ENCODE measurements at places on chromosomes 16 and 17. TPM values are rescaled to one million over a fixed set of nuclear protein-coding genes. Genes with fewer than 3 reads are reported as not detected.

GRCh38 chr16:72131036-72131435 lies 37.4 kb downstream of the DHX38 start:
- DNase-seq = no peak

DNA sequence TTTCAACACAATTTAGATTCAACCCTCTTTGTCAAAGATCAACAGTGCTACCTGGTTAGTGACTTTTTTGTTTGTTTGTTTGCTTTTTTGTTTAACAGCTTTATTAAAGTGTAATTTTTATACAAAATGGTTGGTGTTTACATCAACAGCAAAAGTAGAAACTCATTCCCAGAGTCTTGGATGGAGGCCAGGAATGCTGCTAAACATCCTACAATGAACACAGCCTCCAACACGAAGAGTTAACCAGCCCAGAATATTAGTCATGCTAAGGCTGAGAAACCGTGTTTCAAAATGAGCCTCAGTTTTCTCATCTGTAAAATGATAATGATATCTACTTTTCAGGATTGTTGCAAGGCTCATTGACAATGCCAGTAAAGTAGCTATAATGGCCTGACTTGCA lies 211.0 kb upstream of the MAF start:
- no peak for DNase-seq

DNA sequence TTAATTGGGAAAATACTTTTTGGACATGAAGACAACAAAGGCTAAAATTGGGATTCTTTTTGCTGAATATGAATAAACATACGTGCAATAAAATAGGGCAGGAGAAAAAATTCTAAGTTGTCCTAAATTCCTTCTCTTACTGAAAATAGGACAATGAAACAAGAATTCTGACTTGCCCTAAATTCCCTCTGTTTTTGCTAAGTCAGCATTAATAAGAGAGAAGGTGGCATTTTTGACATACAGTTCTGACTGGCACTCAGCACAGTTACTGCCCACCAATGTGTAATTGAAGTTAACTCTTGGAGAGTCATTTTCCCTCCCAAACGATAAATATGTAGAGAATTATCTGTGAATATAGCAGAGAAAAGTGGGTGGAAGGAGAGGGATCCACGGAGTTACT lies 1021.1 kb upstream of the CDH8 start:
- no peak for DNase-seq

GRCh38 chr16:73337373-73338296 lies 289.7 kb upstream of the ZFHX3 start:
- DNase-seq = no peak

DNA sequence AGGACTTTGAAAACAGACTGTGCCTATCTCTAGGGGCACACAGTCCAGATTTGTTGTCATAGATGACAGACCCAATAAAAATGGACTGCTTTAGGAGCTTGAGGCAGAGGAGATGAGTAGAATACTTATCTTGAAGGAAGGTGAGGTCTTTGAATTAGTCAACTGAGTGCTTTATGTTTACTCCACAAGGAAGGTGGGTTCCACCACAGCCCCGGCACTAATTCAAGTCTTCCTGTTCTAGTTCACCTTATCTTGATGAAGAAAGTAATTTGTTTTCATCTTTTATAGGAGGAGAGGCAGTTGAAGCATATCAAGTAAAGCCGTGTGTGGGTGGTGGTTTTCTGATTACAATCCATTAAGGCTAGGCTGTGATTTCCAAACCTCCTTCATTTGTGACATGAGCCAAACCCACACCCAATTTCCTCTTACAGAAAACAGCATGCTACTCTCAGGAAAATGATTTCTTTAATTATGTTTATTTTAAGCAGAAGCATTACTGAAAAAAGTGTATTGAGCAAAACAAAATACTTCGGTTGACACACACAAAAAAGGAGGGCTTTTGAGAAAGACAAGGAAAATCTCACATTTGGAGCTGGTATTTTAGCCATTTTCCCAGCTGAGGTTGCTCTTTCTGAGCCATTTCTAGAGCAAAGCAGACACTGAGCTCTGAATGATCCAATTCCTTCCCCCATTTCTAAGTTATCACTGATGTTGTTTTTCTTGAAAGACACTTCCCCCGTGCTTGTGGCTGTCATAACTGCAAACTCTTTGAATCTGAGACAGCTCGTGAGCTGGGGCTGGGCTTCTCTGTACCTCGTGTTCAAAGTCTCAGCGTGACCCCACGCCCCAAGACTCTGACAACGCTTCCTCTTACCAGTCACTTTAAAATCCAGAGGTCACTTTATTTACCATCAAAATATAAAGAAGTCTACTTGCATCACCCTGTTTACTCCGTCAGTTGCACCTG lies 35.4 kb downstream of the CDRT15 start:
- DNase-seq = peak; percentile 78

DNA sequence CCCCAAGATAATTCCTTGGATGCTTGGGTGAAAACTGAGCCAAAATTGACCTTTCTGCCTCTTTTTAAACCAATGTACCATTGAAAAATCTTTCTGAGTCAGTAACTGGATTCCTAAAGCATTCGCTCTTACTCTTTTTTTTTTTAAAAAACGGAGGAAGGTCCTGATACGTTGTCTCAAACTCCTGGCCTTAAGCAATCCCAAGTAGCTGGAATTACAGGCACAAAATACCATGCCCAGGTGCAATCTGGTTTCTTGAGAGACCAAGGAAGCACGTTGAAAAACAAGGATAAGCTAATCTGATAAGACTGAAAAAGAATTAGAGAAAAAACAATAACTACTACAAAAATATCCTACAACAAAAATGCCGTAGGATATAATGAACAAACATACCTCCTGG lies 136.5 kb downstream of the SSH2 start:
- no peak for DNase-seq

GRCh38 chr16:70151941-70152509 lies 21.6 kb upstream of the CLEC18C start:
- DNase-seq = no peak

DNA sequence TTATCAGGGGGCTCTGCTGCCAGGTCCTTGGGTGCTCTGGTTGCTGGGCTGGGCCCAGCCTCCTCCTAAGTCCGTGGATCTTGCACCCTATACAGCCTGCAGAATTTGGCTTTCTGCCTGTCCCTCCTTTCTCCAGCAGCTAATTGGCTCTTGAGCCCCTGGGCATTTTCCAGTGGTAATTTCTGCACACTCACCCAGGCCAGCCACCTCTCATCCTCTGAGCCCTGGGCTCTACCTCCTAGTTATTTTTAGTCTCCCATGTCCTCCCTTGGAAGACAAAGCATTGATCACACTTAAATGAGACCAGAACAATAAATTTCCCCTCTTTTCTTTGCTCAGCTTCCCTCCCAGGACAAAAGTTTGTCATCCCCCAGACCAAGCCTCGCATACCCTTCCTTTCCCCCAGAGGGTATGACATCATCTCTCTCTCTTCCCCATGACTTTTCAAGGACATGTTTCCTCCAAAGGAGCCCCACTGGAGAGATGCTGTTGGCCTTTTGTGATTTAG lies 38.1 kb downstream of the C17orf75 start:
- DNase-seq = no peak

GRCh38 chr16:21205303-21205702 lies 6.1 kb downstream of the ZP2 start:
- DNase-seq = no peak

DNA sequence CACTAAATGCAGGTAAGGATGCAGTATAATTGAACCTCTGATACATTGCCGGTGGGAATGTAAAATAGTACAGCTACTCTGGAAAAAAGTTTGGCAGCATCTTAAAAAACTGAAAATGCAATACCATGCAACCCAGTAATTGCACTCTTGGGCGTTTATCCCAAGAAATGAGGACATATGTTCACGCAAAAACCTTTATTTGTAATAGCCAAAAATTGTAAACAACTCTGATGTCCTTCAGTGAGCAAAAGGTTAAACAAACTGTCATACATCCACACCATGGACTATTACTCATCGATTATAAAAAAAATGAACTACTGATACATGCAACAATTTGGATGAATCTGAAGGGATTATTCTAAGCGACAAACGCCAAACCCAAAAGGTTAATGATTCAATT lies 16.9 kb downstream of the SYNRG start:
- no peak for DNase-seq

DNA sequence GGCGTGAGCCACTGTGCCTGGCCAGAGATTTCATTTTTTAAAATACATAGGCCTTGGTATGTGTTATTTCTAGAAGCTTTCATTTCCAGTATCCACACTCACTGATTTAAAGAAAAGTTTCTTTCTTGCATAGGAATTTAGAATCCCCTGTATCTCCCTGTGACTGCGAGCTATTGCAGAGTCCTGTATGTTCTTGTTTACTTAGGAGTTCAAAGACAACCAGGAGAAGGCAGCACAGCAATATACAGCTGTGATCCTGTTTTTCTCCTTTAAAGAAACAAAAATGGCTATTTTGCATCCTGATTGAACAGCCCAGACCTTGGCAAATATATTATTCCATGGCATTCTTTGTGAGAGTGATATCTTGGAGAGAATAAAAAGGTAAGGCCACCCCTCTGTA lies 185.0 kb upstream of the COX10 start:
- DNase-seq = no peak

DNA sequence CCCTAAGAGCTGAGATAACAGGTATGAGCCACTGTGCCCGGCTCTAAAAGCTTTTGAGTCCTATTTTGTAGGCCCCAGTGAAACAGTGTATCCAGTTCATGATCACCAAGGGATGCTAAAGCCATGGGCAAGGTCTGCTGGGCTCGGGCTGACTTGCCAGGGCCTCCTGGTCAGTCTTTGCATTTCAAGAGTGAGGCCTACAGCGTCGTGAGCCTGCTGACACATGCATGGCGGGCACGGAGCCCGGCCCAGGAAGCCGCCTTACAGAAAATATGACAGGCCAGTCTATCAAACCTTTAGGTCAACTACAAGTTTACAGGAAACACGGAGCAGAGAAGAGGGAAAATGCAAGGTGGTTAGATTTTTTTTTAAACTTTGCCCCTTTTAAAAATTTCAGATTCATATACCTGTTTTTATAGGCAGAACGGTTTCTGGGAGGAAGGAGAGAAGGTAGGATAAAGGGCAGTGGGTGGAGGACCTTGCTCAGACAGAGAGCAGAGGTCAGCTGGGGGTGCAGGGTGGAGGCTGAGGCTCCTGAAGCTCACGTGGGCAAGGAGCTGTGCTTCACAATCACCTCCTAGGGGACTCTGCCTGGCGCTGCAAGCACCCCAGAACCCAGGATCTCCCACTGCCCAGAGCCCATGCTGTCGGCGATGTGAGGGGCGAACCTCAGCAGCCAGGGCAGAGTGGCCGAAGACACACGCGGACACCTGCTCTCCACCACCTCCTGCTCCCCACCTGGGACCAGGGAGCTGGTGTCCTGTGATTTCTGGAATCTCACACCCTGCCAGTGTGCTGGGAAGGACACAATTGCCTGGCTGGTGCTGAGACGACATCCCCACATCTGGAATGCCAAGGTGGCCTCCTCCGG lies 21.3 kb downstream of the C16orf95 start:
- no peak for DNase-seq

DNA sequence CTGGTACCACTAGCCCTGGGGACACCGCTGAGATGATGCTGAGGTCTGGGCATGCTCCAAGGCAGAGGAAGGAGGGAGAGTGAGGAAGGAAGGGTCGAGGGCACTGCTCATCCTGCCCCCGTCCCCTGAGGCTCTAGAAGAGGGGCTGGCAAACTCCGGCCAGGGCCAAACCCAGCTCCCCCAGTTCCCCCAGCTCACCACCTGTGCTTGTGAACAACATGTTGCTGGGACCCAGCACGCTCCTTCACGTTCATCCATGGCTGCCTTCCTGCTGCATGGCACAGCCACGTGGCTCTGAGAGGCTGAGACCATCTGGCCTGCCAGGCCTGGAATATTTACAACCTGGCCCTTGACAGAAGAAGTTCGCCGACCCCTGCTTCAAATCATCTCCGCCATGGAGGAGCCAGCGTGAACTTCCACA lies 81.2 kb downstream of the RBFOX3 start:
- no peak for DNase-seq

- DNase-seq = no peak
Observed at GRCh38 chr16:89123001-89123830, 29.6 kb downstream of the ACSF3 start.

DNA sequence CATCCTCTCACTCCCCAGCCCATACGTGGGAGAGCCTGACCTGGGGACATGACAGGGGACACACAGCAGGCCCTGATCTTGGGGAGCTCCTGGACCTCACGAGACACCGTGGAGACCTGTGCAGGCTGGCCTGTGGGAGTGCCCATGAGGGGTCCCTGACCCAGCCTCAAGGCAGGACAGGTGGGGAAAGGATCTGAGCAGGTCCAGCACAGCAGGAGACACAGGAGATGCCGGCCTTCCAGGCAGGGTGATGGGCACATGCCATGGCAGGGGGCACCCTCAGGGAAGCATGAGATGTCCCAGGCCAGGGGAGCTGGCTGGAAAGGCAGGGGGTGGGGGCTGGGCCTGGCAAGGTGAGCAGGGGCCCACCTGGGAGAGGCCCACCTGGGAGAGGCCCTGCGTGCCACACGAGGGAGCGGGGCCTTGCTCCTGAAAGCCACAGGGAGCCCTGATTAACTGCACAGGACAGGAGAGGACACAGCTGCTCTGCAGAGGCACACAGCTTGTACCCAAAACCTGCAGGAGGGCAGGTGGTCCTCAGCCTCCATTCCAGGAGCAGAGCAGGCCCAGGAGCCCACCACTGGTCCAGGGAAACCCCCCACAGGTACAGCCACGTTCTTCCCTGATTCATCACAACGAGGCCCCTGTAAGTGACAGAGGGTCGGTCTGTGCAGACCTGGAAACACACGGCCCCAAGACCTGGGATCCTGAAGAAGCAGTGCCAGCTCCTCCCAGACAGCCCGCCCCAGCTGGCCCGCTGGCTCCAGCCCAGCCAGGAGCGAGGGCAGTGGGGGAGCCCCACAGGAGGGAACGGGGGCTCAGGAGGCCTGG lies 26.6 kb upstream of the KRT17 start:
- DNase-seq = no peak

GRCh38 chr16:17348042-17348783 lies 122.5 kb downstream of the XYLT1 start:
- DNase-seq = no peak

UMOD gene
- not detected for total RNA-seq

ROGDI gene
- total RNA-seq = 12.3 TPM

BFAR gene
- total RNA-seq = 65.7 TPM

YBX2 gene
- total RNA-seq = 0.66 TPM

DRC3 gene
- 0.70 TPM for total RNA-seq
